ENCODE measurements at places on chromosomes 5 and 9.

- no peak for DNase-seq
Observed at GRCh38 chr5:140795259-140795641, 598 bp downstream of the PCDHA2 start.

- no peak for DNase-seq
Observed at GRCh38 chr9:1701113-1701512, 314.0 kb upstream of the SMARCA2 start.

DNA sequence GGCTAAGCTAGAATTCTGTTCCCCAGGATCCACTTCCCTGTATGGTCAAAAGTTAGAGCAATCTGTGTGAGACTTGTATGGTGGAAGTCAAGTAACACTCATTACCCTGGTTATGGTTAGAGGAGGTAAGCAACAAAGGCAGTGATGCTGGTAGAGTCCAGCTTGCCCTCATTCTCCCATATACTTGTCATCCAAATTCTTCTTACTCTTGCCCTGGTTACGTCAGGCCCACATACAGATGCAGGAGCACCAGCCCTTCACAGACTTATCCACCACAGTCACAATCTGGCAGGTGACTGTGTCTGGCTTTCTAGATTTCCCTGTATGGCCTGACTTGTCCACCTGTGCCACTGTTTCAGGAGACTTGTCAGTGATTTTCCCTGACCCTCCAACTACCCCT lies 35.4 kb downstream of the PGGT1B start:
- DNase-seq = no peak

DNA sequence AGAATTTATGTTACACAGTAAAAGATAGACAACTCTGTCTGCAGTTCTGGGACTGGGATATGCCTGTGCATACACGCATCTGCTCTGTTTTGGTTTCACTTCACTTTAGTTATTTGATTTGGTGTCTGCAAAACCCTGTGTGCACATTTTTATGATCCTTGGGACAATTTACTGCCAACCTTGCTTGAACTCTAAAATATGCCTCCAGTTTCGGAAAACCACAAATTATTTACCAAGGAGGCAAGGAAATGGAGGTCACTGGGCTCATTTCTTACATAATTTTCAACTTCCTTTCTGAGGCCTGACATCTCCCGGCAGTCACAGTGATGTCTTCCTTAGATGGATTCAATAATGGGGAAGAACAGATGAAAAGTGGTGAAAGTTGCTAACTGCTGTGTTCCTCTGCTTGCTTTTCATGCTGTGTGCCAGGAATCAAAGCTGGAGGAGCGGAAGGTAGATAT lies 61.2 kb upstream of the TAF11L2 start:
- DNase-seq = no peak

DNA sequence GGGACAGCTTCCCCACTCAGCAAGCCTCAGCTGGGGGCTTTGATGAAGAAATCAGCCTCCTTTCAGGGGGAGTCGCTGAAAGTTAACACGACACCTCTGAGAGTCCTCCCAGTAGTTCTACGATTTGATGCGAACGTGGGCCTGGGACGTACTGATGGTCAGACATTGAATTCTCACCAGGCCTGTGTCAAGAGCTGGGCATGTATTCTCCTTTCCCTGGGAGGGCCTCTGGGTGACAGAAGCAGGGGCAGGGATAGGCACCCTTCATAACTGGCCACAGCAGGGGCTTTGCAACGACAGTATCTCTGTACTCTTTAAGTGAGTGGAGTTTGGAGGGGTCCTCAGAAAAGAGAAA lies 15.6 kb upstream of the COL5A1 start:
- DNase-seq = no peak

- DNase-seq = no peak
Observed at GRCh38 chr5:110896901-110897300, 158.1 kb downstream of the SLC25A46 start.

DNA sequence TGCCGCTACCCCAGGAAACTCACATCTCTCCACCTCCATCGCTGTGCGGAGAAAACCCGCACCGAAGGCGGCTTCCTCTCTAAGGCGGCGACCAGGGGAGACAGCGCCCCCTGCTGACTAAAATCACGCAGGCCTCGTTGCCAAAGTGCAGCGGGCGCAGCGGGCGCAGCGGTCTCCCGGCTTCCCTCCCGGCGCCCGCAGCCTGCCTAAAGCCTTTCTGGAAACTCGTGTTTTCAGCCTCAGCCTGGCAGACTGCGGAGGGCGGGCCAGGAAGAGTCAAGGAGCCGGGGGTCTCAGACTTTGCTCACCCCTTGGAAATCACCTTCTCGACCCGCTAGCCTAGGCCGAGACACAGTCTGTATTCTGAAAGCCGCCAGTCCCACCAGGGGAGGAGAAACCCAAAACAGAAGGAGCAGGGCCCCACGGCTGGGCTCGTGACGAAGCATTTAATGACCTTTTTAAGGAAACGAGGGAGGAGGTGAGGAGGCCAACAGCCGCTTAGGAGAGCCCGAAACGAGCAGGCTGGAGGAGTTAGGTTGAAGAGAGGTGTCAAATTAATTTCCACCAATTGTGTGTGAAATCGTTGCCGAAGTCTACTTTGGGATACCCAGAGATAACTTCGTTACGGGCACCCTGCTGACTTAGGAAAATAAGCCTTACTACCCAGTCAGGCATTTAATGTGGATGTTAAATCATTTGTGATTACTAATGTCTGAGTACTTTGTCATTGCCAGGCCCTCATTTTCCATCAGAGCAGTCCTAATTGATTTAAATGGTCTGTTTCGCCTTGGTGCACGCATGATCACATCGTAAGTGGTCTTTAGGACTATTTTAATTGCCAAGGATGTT lies 7.3 kb upstream of the FOXB2 start:
- DNase-seq = no peak

DNA sequence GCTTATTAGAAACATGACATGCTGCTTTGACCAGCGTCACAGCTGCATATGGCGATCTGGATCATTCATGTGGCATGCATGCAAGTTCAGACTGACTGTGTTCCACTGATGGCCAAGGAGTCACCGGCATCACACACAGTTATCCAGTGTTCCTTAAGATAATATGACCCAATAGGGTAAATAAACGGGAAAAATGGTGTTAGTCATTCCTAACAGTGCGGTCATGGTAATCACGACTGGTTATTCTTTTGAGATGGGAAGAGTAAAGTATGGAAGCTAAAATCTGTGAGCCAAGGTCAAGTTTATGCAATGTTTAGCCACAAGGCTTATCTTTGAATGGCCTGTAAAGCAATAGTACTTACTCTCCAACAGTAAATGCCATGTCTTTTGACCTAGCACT lies 29.3 kb upstream of the LVRN start:
- no peak for DNase-seq

DNA sequence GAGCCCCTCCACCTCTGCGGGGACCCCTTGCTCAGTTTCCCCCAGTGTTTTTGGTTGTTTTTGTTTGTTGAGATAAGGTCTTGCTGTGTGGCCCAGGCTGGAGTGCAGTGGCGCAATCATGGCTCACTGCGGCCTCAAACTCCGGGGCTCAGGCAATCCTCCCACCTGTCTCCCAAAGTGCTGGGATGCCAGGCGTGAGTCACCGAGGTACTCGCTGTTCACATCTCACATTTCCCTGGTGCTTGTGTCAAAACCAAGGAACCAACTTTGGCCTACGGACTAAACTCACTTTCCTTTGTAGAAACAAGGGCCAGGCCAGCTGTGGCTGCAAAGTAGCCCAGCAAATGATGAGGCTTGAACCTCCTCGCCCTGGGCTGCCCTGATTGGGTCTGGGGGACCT lies 9.7 kb upstream of the AJM1 start:
- DNase-seq = no peak

- DNase-seq = no peak
Observed at GRCh38 chr5:62376064-62376463, 27.6 kb downstream of the DIMT1 start.

- no peak for DNase-seq
Observed at GRCh38 chr5:149594206-149594895, 13.1 kb downstream of the ARHGEF37 start.

DNA sequence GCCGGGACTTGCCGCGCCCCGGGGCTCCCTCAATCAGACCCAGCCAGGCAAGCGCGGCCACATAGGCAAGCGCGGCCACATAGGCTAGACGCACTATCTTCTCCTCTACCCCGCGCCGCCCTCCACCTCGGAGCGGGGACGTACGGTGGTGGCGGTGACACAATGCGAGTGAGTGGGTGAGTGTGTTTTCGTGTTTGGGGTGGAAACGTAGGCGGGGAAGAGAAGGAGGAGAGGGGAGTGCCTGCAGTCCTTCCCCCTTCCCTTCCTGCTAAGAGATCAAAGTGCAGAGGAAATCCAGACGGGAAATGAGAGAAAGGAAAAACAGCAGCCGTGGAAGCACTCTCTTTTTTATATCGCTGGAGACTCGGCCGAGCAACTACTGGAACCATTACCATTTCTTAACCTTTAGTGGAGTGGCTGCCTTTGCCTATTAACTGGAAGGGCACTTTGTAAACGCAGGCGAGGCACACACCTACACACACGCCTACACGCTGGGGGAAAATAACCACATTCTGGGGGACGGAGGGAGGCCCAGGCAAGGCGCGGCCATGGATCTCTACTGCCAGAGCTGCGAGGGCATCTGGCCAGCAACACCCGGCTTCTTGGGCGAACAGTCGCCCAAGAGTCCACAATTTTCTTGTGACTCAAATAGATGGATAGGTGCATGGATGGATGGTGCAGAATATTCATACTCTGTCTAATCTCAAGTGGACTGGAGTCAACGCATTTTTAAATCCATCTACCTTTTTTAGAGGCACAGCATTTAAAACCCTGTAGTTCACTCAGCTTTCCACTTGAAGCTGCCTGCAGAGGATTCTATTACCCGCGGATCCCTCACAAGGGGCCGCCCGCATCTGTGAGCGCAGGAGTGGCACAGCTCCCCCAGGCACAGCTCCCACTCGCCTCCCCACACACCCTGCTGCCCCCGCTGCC lies 2.1 kb downstream of the EDIL3 start:
- peak; percentile 16 for DNase-seq

DNA sequence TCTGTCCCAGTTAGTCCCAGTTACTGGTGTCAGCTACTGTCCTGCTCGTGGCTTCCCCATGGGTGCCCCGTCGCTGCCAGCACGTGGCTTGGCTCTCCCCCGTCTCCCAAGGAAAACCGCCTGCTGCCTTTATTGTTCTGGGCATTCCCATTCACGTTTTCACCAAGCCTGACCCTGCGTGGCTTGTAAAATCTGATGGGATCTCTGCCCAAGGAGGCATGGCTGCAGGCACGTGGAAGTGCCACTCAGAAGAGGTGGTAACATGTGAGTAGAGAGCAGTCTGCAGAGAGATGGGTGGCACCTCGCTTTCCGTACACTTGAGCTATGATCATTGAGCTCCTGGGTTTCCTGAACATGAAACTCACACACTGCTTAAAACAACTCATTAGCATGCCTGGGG lies 429.2 kb upstream of the KLF4 start:
- no peak for DNase-seq

GRCh38 chr5:132481596-132482211 lies 8.9 kb downstream of the IRF1 start:
- DNase-seq = no peak

DNA sequence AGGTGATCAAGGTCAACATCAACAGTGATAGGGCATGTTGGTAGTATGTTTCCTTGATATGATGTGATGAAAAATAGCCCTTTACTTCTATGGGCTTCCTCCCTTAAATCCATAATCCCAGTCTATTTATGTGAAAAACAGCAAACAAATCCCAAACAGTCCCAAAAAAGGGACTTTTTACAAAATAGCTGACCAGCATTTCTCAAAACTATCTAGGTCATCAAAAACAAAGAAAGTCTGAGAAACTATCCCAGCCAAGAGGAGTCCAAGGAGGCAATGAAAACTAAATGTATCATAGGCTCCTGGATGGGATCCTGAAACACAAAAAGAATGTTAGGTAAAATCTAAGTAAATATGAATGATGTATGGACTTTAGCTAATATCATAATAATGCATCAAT lies 71.2 kb downstream of the MARCHF3 start:
- no peak for DNase-seq

- no peak for DNase-seq
Observed at GRCh38 chr9:91282292-91282691, 79.4 kb downstream of the AUH start.

- DNase-seq = no peak
Observed at GRCh38 chr9:126095546-126096190, 231.0 kb upstream of the MVB12B start.

GRCh38 chr9:76114144-76114543 lies 223.7 kb downstream of the PCSK5 start:
- DNase-seq = no peak

GRCh38 chr9:108579757-108580439 lies 275.9 kb downstream of the ACTL7B start:
- DNase-seq = no peak

DNA sequence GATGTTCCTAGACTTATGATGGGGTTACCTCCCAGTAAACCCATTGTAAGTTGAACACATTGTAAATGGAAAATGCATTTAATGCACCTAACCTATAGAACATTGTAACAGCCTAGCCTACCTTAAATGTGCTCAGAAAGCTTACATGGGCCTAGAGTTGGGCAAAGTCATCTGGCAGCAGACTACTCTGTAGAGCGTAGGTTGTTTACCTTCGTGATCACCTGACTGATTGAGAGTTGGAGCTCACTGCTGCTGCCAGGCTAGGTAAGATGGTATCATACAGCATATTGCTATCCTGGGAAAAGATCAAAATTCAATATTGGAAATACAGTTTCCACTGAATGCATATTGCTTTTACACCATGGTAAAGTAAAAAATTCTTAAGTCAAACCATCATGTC lies 95.4 kb downstream of the HTR4 start:
- no peak for DNase-seq

DNA sequence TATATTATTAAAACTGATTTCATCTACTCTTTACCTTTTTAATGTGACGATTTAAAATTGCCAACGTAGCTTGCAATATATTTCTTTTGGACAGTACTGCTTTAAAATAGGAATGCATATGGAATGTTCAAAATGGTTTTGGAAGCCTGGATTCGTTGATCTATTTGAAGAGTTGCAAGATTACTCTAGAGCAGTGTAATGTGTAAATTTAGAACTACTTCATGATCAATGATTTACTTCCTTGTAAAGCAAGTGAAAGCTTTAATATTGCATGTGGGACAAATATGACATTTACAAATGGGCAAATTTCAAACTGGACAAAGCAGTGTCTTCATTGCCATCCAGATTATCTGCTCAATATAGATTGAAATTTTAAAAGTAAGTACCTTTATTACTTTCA lies 38.3 kb downstream of the PARP8 start:
- no peak for DNase-seq

DNA sequence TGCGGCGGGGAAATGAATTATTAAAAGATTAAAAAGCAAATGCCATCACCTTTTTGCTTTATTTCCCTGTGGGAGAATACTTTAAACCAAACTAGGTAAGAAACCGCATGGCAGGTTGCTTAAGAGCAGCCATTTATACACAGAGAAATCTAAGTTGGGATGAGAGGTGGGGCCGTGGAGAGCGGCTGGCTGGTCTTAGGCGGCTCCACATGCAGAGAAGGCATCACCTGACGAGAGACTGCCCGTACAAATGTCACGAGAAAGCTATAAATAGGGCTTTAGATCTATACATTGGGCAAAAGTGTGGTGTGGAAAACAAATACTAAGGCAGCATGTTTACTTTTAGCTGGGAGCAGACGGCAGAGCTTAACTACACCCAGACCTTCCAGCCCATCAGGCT lies 39.4 kb downstream of the MED27 start:
- peak; percentile 56 for DNase-seq

GRCh38 chr5:73624888-73625287 lies 1.1 kb upstream of the ARHGEF28 start:
- DNase-seq = no peak

All from SHP77 treated with DMSO at 0.1 percent for 48 hours (cell line).